Progenitor cell of endocrine pancreas (in vitro differentiated cells): ENCODE measurements at places on chromosomes 12 and 14.

GRCh38 chr14:74495356-74495755 lies 1.8 kb downstream of the ISCA2 start:
- H3K4me3 ChIP-seq: no peak overlapping the region
- H3K36me3 ChIP-seq: no peaks in the 10 kb centered on the region
- no peak overlapping the region for H3K27ac ChIP-seq
- no peaks in the 10 kb centered on the region for H3K27me3 ChIP-seq

DNA sequence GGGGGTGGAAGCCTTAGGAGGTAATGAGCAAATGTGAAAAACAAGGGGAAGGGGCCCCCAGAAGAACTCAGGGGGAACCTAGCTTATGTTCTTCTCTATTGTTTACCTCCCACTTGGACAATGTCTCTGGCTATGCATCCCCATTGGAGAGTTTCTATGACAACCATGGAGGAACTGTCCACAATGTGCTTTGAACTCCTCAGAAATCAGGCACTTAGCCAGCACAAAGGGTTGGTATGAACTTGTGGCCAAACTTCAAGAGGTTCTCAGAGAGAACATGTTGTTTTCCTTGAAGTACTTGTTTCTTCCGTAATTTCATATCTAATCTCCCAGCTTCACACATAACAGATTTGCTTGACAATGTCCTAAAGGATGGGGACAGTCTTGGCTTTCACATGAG lies 202.8 kb upstream of the PELI2 start:
- H3K4me1 ChIP-seq: no peaks in the 10 kb centered on the region
- DNase-seq: no peak
- H3K36me3 ChIP-seq: no peaks in the 10 kb centered on the region
- H3K27me3 ChIP-seq: no peaks in the 10 kb centered on the region

DNA sequence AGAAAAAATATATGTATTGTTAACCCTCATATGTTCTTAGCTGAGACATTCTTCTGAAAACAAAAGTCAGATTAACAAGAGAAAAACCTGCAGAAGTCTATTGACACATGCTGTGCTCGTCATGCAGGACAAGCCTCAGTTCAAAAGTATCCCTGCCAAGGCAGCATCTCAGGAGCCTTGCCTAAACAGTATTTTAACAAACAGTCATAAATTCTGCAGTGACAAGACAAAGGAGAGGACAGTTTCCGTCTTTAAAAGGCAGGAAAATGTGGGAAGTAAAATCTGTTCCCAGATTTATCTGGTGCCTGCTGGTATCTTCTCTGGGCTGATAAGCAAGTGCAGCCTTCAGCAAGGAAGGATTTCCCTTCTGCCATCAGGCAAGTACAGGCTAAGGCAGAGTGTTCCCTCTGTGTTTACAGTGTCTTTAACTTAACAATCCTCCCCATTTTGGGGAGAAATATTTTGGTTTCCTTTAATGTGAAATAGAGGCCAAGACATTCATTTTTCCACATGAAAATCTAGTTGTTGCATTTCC lies 480.2 kb upstream of the CCDC196 start:
- H3K27ac ChIP-seq: no peak overlapping the region
- H3K4me3 ChIP-seq: no peak overlapping the region
- no peaks in the 10 kb centered on the region for H3K36me3 ChIP-seq
- H3K4me1 ChIP-seq: peaks cover 2% of the 10 kb centered on the region
- DNase-seq: no peak

GRCh38 chr12:85092814-85093370 lies 56.7 kb downstream of the LRRIQ1 start:
- no peak overlapping the region for H3K27ac ChIP-seq
- H3K4me3 ChIP-seq: no peak overlapping the region
- H3K36me3 ChIP-seq: peaks cover 1% of the 10 kb centered on the region
- no peak for DNase-seq

GRCh38 chr12:14664434-14665023 lies 31.9 kb downstream of the GUCY2C start:
- no peaks in the 10 kb centered on the region for H3K36me3 ChIP-seq
- no peaks in the 10 kb centered on the region for H3K4me1 ChIP-seq
- DNase-seq: no peak
- H3K27ac ChIP-seq: no peak overlapping the region
- no peaks in the 10 kb centered on the region for H3K27me3 ChIP-seq

DNA sequence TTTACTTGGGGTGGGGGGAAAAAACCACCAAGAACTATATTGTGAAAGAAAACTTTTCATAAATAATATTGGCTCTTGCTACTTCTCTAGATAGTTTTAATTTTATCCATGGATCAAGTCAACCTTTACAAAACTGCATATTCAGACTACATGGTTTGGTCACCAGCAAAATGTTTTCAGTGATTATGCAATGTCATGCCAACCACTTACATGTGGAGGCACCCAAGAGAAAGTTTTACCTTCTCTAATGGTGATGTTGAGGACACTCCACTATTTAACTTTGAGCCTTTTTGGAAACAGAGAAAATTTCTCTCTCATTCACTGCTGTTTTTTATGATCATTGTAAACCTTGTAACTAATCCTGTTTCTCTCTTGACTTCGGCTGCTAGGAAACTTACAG lies 21.6 kb downstream of the PLCZ1 start:
- no peak overlapping the region for H3K4me3 ChIP-seq
- H3K27ac ChIP-seq: no peak overlapping the region
- H3K36me3 ChIP-seq: no peaks in the 10 kb centered on the region
- no peaks in the 10 kb centered on the region for H3K27me3 ChIP-seq
- H3K4me1 ChIP-seq: no peaks in the 10 kb centered on the region

DNA sequence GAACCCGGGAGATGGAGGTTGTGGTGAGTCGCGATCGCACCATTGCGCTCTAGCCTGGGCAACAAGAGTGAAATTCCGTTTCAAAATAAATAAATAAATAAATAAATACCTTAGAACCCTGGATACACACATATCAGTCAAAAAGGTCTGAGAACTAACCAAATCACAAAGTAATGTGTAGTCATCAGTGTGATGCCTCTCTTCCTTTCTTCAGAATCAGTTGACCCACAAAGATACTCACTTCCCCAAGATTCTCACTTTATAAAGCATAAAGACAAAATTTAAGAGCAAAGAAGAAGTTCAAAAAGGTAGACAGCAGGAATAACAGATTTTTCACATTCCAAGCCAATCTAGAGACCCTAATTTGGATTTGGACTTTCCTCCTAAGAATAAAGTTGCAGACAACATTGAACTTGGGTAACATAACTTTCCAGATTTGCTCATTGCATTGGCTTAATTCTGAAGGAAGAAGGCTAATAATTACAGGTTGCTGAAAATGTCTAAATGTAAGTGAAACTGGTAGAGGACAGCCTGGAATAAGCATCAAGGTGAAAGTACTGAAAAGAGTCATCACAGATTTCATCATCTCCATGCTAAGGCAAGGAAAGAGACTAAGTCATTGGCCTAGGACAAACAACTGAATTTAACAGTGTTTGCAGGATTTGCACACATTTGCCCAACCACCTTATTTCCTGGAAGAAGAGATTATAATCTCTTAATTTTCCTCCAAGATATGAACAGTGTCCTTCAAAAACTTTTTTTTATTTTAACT lies 17.4 kb downstream of the TMED10 start:
- H3K27me3 ChIP-seq: no peaks in the 10 kb centered on the region
- H3K4me3 ChIP-seq: no peak overlapping the region
- H3K4me1 ChIP-seq: peaks cover 8% of the 10 kb centered on the region
- no peaks in the 10 kb centered on the region for H3K36me3 ChIP-seq

GRCh38 chr12:52581481-52581880 lies 7.8 kb upstream of the KRT74 start:
- no peaks in the 10 kb centered on the region for H3K4me1 ChIP-seq
- H3K4me3 ChIP-seq: no peak overlapping the region
- no peak for DNase-seq
- H3K36me3 ChIP-seq: no peaks in the 10 kb centered on the region

GRCh38 chr14:89708982-89709625 lies 245.4 kb downstream of the EFCAB11 start:
- H3K4me1 ChIP-seq: no peaks in the 10 kb centered on the region
- no peak overlapping the region for H3K4me3 ChIP-seq
- no peaks in the 10 kb centered on the region for H3K27me3 ChIP-seq
- H3K36me3 ChIP-seq: peaks cover 3% of the 10 kb centered on the region
- DNase-seq: no peak
- H3K27ac ChIP-seq: no peak overlapping the region

DNA sequence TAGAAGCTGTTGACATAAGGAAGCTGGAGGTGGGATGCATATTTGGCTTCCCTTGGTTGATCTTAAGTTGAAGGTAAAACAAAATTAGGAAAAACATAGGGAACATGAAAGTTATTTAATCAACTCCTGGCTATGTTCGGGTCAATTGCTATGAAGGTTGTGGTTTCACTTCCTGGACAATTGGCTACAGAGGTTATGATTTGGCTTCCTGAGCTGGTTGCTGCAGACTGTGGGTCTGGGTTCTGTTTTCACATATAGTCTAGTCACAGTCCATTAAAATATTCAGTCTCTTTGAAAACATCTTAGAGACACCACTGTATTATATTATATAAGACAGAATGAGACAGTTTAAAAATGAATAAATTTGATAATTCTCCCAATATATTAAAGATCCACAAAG lies 895.2 kb upstream of the USP15 start:
- no peaks in the 10 kb centered on the region for H3K27me3 ChIP-seq
- no peak overlapping the region for H3K27ac ChIP-seq
- H3K4me1 ChIP-seq: peaks cover 3% of the 10 kb centered on the region
- no peaks in the 10 kb centered on the region for H3K36me3 ChIP-seq
